ENCODE measurements at places on chromosomes 6 and 20.
A peak's percentile ranks its signal among the peaks of the same experiment; 100 is the strongest.

DNA sequence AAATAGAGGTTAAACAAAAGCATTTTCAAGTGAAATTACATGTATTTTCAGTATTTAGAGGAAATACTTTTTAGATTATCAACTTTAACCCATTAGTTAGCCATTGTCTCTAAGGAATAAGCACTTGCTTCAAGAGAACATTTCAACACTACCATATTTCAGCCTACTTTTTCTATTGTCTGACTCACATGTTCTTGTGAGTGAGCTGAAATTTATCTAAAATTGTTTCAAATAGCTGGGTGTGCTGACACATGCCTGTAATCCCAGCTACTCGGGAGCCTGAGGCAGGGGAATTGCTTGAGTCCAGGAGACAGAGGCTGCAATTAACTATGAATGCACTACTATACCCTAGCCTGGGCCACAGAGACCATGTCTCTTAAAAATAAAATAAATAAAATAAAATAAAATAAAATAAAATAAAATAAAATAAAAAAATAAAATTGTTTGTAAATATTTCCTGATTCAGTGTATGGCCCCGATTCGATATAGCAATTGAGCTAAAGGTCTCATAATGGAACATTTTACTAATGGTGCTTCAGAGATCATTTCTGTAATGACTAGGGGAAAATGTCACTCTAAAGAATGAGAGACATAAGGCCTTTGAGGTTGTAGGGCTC, 324.6 kb upstream of the PLCB4 start:
- no peak for DNase-seq

GRCh38 chr6:95515975-95516374, 61.4 kb upstream of the MANEA start:
- DNase-seq = no peak

DNA sequence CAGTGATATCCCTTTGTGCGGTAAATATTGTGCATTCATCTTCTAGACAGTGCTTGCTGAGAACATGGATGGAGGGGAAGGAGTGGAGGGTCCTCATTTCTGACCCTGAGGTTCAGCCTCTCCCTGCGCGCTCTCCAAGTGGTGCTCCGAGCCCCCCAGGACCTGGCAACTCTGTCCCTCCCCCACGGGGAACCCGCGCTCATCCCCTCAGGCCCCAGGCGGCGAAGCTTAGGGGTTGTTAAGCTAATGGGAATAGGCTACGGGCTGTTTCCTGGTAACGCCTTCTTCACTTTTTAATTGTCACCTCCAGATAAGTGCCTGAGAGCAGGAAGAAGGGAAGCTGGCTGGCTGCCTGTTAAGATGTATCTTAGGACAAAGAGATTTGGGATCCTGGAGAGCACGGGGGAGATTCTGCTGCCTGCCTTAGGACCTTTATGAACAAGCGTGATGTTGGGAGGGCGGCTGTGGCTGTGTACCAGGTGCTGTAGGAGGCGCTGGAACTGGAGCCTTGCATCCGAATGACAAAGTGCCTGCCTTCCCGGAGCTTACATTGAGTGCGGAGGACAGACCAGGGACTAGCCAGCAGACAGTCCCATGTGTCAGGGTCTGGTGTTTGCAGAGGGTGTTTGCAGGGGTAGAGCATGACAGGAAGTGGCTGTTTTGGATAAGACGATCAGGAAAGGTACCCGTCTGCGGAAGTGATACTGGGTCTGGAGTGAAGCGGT, 11.7 kb downstream of the TSHZ2 start:
- no peak for DNase-seq

DNA sequence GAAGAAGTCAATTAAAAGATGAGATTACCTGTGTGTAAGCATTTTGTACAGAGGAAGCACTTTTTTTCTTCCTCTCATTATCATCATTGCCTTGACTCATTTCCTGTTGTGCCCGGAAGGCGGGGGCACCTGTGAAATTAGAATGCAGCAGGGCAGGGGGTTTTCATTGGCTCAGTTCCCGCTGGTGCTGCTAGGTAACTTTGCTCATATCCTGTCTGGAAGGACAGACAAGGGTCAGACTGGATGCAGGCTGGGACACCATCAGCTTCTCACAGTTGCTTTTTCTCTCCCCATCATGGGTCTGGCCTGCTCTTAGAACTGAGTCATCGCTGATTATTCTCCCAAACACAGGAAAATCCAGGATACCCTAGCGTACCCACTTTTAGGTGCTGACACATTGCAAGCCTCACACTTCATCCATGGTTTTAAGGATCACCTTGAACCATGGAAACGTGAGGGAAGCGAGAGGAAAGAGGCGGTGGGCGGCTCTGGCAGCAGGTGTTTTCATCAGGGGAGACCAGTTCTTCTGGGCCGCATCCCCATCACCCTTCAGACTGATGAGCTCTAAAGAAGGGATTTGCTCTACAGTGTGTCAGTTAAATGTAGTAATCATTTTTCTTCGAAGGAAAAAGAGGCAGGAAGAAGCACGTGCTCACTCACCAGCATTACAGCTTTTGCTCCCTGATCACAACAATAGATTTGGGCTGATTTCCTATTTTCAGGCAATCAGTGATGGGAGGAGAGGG, 195.7 kb upstream of the SASH1 start:
- DNase-seq = peak; percentile 18

DNA sequence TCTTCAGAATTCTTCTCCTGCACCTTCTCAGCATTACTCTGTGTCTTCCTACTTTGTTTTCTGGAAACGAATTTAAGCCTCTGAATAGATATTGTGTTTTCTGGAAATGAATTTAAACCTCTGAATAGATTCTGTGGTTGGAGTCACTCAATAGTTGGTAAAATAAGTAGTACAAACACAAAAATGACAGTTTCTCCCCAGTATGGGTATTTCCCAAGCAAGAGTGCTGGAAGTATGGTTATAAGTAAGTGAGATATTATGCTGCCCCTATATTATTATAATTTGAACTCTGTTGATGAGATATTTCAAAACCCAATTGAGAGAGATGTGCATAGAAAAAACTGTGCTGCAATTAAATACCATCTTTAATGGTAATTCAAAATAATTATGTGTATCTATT, 94.9 kb downstream of the TINAG start:
- DNase-seq = no peak

DNA sequence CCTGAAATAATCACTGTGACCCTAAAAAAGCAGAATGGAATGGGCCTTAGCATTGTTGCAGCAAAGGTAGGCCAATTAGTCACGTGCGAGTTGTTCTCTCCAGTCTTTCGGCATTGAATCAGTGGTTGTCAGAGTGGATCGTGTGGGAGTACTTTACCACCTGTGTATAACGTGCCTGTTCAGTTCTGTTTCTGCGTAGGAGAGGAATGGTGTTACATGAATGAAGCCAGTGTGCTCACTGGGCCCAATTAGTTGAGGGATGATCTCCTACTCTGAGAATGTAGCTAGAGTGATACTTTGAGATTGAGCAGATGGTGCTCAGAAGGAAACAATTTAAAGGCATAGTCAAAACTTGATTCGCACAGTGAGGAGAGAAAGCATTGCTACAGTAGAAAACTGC, 72.4 kb upstream of the KIF25 start:
- no peak for DNase-seq

GRCh38 chr6:30480536-30481156, 8.7 kb upstream of the HLA-E start:
- no peak for DNase-seq

Data from stimulated activated CD8-positive, alpha-beta memory T cell treated with anti-CD3 and anti-CD28 coated beads, Interleukin-7, amount 100 ng/mL, for 48 hours (primary cell).